AG10803 (cell line): ENCODE measurements at places on chromosomes 13 and 19.

DNA sequence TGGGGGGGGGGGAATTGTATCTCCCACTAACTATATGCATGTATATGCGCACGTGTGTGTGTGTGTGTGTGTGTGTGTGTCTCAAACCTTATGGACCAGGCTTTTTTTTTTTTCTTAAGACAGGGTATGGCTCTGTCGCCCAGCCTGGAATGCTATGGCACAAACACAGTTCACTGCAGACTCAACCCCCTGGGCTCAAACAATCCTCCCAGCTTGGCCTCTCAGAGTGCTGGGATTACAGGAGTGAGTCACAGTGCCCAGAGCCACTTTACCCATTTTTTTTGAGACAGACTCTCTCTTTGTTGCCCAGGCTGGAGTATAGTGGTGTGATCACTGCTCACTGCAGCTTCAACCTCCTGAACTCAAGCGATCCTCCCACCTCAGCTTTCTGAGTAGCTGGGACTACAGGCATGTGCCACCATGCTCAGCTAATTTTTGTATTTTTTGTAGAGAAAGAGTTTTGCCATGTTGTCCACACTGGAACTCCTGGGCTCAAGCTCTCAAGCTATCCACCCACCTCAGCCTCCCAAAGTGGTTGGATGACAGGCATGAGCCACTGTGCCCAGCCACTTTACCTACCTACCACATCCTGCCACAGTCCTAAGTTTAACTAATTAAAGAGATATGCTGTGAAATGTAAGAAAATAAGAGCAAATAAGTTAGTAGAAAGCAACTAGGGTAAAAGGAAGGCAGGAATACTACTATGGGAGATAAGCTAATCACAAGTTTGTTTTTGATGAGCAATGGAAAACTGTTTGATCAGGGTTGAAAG, 2.4 kb downstream of the ZMYM5 start:
- peak; percentile 66 for DNase-seq

DNA sequence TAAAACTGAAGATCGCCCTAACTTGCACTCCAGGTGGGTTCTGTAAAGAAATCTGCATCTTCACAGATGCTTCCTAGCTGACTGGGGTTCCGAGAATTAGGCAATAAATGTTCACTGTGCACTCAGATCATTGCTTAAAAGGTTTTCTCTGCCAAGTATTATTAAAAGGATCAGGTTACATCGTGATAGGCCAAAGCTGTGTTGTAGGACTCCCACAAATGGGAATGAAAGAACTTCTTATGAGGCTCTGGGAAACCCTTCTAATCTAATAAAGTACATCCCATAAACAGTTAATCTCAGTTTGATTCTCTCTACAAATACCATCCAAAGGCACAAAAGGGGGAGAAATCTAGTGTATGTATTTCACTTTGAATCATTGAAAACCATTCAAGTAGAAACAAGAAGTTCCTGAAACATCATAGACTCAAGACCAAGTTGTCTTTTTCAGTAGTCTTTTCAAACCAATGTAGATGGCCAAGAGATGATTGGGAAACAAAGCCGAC, 7.1 kb upstream of the POU4F1 start:
- DNase-seq = peak; percentile 15

DNA sequence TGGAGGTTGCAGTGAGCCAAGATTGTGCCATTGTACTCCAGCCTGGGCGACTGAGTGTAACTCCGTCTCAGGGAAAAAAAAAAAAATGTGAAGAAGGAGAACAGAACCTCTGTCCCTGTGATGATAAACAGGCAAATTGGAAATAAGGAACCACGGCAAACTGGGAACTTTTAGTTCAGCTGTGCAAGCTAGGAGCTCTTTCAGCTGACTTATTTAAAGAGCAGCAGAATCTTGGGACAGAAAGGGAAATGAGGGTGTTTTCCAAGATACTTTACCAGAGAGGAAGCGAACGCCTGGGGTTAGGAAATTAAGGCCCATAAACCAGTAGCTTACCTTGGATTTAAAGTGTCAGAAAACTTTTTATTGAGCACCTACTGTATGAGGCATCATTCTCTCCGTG, 3.0 kb upstream of the UPF1 start:
- no peak for DNase-seq

DNA sequence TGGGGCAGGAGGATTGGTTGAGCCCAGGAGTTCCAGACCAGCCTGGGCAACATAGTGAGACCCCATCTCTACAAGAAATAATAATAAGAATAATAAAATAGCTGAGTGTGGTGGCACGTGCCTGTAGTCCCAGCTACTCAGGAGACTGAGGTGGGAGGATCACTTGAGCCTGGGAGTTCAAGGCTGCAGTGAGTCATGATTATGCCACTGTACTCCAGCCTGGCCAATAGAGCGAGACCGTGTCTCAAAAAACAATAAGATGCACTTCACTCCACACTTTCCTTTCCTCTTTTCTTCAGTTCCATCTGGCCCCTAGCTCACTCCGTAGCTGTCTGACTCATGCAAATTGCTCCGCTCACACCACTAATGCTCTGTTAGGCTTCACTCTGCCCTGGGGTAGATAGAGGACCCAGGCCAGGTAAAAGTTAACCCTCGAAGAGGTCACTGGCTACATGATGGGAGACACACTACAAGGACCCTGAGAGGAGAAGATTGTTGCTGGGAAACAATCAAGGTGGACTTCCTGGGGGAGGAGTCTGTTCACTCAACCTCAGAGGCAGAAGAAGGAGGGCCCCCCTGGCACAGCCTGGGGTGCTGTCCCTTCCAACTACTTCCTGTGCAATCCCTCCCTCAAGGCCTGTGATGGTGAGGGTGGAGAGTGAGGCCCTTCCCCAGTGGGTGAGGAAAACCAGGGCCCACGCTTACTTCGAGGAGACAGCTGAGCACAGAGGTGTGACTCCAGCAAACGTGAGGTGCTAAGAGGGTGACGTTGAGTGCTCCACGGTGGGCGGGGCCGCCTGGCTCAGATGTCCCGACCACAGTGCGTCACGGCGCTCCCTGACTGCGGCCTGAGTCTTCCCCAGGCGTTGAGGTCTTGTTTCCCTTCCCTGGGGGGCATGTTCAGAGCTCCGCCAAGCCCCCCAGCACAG, 8.8 kb upstream of the TNFSF9 start:
- no peak for DNase-seq

GRCh38 chr13:64540976-64541375, 2689.2 kb downstream of the PCDH9 start:
- DNase-seq = no peak

- DNase-seq = no peak
Measured at GRCh38 chr13:113591750-113592149, 7.2 kb downstream of the TFDP1 start.

DNA sequence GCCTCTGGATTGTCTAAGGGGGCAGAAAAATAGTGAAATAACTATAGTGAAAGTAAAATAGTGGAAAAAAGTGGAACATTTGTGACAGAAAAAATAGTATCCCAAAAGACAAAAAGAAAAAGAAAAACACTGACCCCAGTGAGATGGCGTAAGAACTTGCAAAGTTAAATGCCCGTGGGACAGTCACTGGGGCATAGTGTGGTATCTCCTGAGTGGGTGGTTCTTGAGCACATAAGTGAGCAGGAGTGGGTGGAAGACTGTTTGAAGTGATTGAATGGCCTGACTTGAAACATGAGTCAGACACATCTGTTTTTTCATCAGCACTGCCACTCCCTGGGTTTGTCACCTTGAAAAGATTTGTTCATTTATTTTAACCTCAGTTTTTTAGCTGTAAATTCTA, 2.5 kb downstream of the ZNF430 start:
- DNase-seq = peak; percentile 67

GRCh38 chr13:89181041-89181440, 1509.9 kb downstream of the SLITRK5 start:
- no peak for DNase-seq

DNA sequence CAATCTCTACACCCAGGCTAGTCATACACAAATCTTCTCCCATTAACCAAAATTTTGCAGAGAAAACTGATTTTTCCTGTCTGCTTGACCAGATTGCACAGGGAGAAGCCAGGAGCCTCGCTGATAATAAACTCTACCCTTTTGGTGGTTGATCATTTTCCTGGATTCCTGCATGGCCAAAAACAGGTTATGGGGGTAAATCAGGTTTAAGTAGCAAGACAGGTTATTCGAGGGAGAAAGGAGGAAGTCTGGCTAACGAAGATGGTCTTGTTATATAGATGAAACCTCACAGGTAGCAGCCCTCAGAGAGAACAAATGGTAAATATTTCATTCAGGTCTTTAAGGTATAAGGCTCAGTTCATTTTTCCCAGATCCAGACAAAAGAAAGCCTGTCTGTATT, 16.0 kb upstream of the CEACAM6 start:
- DNase-seq = no peak

DNA sequence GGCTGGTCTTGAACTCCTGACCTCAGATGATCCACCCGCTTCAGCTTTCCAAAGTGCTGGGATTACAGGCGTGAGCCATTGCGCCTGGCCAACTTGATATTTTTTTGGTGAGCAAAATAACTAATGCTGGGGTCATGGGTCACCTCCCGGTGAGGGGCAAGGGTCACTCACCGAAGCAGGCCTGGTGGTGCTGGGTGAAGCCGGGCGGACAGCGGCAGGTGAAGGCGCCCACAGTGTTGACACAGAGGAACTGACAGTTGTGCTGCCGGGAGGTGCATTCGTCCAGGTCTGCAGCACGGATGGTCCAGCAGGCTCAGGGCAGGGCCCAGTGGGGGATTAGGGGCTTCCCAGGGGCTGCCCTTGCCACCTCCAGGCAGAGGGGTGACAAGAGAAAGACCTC, 28.3 kb downstream of the CCL25 start:
- no peak for DNase-seq

- DNase-seq = peak; percentile 9
Measured at GRCh38 chr13:32453981-32454380, 26.1 kb upstream of the N4BP2L1 start.

- peak; percentile 40 for DNase-seq
Measured at GRCh38 chr13:112781881-112782361, 92.1 kb downstream of the ATP11A start.

DNA sequence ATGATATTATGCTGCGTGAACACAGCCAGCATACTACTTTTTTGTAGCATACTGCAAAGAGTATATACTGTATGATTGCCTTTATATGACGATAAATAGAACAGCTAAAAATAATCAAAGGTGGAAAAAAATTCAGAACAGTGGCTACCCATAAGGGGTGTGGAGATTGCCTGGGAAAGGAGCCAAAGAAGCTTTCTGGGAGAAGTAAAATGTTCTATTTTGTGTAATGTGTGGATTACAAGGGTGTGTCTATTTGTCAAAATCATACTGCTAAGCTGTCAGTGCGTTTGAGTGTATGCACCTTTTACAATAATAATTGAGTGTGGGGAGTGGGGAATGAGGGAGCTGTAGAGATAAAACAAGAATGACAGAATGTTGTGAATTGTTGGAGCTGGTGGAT, 45.2 kb upstream of the MTIF3 start:
- no peak for DNase-seq

GRCh38 chr13:73842626-73843025, 291.6 kb downstream of the KLF12 start:
- DNase-seq = no peak
